ENCODE measurements at places on chromosomes 4 and X.
A peak's percentile ranks its signal among the peaks of the same experiment; 100 is the strongest.

DNA sequence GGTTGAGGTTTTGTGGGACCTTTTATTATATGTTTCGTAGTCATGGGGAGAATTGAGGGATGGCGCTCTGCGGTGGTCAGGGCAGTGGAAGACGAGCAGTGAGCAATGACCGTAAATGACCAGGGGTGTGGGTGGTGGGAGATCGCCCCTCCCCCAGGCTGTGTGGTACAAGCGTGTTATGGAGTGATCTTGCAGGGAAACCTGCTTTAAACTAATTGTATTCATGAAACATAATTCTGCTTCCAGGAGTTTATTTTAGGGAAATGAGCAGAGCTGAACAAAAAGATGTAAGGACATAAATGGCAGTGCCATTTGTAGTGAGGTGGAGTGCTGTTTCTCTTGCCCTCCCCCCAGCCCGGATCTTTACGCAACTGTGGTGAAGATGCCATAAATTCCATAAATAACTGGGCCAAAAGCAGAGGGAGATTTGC is 20.2 kb downstream of the GYG2 start:
- DNase-seq: peak; percentile 57

- DNase-seq: peak; percentile 20
Measured at GRCh38 chr4:73523126-73523525, 41.6 kb downstream of the AFM start.

DNA sequence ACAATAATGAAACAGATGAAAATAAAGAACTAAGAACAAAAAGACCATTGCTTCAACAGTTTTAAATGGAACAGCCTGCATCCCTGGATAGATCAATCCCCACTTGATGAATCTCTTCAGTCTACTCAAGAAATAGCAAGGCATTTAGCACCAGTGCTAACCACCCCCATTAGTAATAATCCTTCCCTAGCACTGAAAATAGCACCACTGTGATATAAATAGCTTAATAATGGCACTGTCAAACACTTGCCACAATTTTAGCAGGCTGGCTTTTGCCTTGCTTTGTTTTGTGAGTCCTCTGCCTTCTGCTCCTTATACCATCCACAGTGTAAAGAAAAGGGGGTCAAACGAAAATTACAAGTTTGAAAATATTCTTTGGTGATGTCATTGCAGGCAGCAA is 17.4 kb downstream of the DCX start:
- DNase-seq: no peak

DNA sequence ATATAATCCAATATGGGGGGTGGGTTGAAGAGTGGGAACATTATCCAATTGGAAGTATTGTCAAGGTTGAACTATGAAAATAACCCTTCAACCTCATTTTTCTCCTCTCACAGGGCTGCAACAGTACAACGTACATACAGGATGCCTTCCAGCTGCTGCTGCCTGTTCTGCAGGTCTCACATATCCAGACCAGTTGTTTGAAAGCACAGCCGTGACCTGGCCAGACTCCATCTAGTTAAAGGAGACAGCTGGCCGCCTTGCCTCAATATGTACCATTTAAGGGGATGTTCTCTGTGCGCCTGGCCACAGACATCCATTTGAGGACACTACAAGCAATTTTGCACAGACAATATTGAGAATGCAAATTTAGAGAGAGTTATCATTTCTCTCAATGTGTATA is 75.7 kb downstream of the FAM114A1 start:
- no peak for DNase-seq

- DNase-seq: no peak
Measured at GRCh38 chrX:19811807-19812604, 75.4 kb downstream of the SH3KBP1 start.

DNA sequence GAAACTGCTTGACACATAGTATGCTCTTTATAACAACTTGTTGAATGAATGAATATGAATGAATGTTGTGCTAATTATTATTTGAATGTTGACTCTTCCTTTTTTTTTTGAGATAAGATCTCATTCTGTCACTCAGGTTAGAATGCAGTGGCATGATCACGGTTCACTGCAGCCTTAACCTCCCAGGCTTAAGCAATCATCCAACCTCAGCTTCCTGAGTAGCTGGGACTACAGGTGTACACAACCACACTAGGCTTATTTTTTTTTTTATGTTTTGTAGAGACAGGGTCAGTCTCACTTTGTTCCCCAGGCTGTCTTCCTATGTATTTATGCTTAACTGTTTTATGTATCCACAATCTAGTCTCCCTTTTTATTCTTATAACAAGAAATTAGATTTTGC is 114.7 kb upstream of the WDFY3 start:
- DNase-seq: no peak

- peak; percentile 35 for DNase-seq
Measured at GRCh38 chr4:15504041-15504440, 34.4 kb downstream of the CC2D2A start.

DNA sequence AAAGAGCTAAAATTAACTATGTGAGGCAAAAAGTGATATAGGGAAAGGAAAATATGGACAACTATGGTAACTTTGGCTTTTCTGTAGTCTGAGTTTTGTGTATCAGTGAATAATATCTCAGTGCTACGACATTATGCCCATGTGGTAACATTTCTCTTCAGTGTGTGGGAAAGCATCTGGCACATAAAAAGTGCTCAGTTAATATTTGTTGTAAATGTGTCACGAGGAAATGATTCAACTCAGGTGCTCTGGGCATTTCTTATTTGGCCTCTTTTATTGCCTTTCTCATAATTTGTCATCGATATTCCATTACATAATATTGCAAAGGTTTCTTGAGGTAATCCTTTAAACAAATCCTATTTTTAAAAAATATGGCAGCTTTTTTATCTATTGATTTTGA is 17.6 kb downstream of the OFD1 start:
- peak; percentile 25 for DNase-seq

- DNase-seq: peak; percentile 40
Measured at GRCh38 chr4:153785910-153786721, 2.8 kb downstream of the SFRP2 start.

DNA sequence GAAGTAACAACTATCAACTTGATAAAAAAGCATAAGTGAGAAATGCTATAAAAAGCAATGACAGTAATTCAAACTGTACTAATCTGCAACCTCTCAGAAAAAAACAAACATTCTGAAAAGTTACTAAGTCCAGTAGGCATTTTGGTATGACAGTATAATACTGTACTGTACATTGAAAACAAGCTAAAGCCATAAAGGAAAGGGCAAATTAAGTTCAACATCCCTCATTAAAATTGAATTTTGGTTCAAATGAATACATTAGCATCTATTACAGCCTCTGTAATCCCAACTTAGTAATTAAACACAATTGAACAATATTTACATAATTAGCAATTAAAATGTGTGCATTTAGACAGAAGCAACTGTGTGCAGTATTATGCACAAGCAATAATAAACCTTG is 53.7 kb downstream of the C4orf46 start:
- no peak for DNase-seq

- no peak for DNase-seq
Measured at GRCh38 chr4:89303814-89304388, 3.7 kb downstream of the GPRIN3 start.

DNA sequence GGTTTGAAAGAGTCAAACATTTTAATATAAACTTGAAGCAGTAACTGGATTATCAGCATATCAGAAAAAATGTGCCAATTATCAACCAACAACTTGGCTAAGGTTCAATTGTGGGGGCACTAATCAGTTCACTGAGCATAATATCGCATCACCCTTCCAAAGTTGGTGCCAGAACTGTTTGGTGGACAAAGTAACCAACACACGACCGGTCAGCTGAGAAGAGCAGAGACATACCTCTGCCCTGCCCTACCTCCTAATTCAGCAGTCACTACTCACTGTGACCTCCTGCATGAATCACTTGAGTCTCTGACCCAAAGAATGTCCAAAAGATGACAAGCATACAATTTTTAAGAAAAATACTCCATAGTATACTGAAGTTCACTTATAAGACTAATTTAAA is 53.2 kb downstream of the TSPAN5 start:
- peak; percentile 54 for DNase-seq

DNA sequence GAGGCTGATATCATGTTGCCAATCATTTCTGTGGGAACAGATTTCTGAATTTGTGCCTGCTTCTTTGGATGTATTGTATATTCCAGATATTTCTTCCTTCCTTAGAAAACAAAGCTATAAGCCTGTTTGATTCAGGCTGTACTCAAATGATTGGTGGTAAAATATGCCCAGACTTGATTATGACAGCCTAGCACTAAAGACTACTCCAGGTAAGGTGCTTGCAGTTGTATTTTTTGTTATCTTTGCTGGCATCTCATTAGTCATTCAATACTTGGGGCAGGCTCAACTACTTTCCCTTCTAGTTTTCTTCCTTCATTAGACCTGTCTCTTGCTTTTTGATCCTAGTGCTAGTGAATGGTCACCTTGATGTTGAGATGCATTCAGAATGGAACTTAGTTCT is 90.6 kb downstream of the ZNF518B start:
- no peak for DNase-seq

GRCh38 chr4:26235500-26235899 is 85.3 kb upstream of the RBPJ start:
- peak; percentile 66 for DNase-seq

DNA sequence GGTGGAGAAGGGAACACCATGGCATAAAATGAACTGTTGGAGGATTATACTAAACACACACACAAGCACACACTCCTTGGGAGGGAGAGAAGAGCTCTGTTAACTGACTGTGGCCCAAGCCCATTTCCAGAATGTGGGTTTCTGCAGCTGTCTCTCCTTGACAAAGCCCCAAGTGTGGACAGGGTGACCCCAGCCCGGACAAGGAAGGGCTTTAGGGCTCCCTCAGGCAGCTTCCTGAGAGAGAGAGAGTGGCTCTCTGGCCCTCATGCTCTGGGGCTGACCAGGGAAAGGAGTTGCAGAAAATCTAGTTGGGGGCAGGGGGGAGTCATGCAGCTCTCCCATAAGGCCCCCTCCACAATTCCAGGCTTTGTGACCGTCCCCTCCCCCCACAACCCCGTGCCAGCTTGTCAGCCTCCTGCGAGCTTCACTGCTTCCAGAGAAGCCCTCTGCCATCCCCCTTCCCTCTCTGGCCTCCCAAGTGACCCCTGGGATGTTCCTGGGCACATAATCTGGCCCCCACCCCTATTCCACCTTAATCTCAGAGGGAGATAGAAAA is 590 bp downstream of the ARHGEF9 start:
- no peak for DNase-seq

Measured in ELR (cell line).